ENCODE measurements at places on chromosomes 7 and 10.

DNA sequence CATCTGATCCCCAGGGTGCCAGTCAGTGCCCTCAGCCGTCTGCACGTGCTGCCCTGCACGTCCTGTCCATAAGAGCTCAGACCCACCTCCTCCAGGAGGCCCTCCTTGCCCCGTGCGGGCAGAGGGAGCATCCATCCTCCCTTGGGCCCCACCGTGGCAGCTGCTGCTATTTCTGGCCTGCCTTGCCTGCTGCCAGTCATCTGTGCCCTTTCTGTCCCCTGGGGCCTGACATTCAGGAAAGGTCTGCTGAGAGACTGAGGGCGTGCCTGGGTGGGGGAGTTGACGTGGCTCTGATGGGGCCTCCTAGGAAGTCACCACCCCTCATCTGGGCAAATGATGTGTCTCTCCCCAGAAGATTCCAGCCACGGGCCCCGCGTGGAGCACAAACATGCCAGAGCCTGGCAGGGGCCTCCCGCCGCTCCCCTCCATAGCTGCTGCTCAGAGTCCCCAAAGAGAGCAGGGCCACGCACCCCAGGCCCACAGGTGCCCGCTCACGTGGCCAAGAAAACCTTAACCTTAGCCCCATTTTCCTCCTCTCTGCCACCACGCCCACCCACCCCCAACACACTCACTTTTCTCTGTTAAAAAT lies 21.8 kb downstream of the DPYSL4 start:
- no peak for DNase-seq

GRCh38 chr7:129859183-129859582 lies 93.6 kb downstream of the UBE2H start:
- DNase-seq: no peak

- peak; percentile 21 for DNase-seq
Measured at GRCh38 chr10:61987951-61988379, 86.5 kb downstream of the ARID5B start.

GRCh38 chr10:118584181-118584954 lies 11.1 kb downstream of the PRLHR start:
- no peak for DNase-seq

- DNase-seq: no peak
Measured at GRCh38 chr7:148982654-148983199, 45.6 kb downstream of the PDIA4 start.

GRCh38 chr7:610531-611280 lies 91.1 kb upstream of the PDGFA start:
- no peak for DNase-seq

DNA sequence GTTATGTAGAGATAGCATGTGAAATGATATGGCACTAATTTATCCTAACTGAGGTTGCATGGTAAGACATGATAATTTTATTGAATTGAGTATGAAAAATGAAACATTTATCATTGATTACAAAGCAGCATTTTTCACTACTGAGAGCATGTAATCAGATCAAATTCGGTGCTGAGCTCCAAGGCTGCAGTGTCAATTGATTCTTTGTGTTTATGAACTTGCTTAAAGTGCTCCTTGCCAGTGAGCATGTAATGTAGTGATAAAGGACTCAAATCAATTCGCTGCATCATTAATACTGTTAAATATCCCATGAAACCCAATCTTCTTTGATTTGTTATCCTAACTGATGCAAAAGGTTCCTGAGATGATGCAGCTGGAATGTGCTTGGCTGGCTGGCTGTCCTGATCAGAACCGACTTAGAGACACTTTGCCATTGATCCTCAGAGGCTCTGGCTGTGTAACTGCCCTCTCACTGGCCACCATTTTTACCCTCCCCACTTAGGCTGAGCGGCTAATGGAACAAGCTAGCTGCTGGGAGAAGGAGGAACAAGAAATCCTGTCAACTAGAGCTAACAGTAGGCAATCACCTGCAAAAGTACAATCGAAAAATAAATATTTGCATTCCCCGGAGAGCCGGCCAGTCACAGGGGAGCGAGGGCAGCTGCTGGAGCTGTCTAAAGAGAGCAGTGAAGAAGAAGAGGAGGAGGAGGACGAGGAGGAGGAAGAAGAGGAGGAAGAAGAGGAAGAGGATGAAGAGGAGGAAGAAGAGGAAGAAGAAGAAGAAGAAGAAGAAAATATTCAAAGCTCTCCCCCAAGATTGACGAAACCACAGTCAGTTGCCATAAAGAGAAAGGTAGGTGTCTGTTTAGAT lies 89.8 kb upstream of the SAMD8 start:
- DNase-seq: no peak

DNA sequence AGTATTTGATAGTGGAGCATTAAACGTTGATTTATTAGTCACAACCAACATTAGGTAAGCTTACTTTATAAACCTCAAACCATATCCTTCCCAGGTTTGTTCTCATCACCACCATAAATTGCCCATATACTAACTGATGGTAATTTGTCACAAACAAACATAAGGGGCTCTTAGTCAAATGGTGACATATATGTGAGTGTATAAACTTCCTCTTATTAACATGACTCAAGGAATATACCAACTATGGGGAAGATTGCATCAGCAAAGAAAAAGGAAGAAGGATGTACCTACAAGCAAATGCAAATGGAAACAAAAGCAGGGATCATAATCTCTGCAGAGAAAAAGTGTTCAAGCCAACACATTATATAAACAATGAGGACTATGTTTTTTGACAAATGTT lies 418.2 kb upstream of the AKR1E2 start:
- DNase-seq: no peak
